ENCODE measurements at places on chromosomes 12 and 14. TPM values are rescaled to one million over a fixed set of nuclear protein-coding genes. Genes with fewer than 3 reads are reported as not detected.
A peak's percentile ranks its signal among the peaks of the same experiment; 100 is the strongest.

WSCD2 gene
- total RNA-seq, result not detected

- peak; percentile 19 for DNase-seq
These were observed at the start of gene SLC24A4 for GRCh38 chr14:92323011-92323915. Gene SLC24A4 (plus strand): TSS chr14:92323165. CDS start chr14:92323831, 666 bp downstream.

- DNase-seq, result no peak
These were observed 7.2 kb downstream of the DTD2 start for GRCh38 chr14:31449971-31450610.

DNA sequence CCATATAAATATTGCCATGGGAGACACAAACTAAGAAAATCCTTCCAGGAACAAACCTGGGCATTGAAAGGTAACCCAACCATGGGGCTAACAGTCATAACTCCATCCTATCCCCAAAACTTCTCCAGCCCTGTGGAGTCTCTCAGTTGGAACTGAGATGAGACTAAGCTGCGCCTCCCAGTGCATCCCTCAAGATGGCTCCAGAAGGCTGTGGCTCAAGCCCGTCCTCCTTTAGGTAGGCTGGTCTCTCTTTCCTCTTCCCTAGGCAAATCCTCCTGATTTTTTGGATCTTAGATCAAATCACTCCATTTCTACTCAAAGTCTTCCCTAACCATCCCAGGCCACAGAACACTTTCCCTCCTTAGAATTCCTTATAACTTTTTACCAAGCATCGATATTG, 364.3 kb upstream of the CCDC196 start:
- no peak for DNase-seq

- DNase-seq, result no peak
These were observed 6.9 kb upstream of the BMP4 start for GRCh38 chr14:53963320-53964227.

DNA sequence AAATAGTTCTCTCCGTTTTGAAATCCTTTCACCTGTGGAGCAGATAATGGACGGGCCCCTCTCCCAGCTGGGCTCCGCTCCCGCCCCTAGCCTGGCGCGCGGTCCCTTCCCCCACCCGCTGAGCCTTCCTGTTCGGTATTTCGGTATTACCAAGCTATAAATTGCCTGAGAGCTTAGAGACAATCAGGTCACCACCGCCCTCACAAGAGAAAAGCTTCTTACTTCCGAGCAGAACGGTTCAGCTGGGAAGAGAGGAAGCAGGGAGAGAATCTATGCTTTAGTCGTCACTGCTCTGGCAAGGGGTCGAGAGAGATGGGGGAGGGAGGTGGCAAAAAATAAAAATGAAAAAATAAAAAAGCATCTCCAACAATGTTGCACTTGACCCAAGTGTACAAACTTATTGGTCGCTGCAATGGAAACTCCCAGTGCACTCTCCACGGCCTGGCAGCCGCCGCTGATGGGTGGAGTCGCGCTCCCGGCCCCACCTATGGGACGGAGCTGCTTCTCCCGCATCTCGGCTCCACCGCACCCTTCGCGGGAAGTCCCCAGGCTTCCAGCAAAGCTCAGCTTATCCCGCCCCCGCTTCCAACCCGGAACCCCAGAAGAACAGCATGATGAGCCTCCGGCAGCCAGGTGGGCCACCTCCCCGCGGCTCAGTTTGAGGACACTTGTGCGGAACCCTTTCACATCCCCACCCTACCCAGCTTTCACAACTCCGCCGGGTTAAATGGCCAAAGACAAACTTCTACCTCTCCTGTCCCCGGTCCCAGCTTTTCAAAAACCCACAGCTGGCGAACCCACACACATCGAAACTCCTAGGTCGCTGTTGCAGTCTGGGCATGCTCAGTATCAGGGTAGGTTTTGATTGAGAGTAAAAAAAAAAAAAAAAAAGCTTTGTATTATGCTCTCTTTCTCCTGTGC, 832 bp upstream of the SYT1 start:
- no peak for DNase-seq

CCNK gene
- total RNA-seq, result 90.8 TPM

DNA sequence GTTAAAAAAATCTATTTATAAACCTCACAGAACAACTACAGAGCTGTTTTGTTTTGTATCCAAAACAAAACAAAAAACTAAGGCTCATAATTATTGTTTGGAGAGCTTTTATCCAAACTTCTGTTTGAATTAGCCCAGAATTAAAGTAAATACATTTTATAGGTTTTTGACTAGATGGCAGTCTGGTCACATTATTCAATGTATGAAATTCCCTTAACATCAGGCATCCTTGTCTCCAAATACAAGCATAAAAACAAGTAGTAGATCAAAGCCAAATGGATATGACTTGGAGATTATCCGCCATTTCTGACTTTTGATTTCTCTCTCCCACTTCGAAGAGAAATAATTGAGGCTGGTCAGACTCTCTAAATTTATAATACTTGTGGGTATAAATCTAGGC, 63.5 kb downstream of the SLC38A1 start:
- DNase-seq, result no peak

NGB gene
- not detected for total RNA-seq

GRCh38 chr12:2212971-2213869, 160.4 kb downstream of the CACNA1C start:
- DNase-seq, result no peak

GRCh38 chr12:38162708-38163441, 153.7 kb upstream of the ALG10B start:
- no peak for DNase-seq

DNA sequence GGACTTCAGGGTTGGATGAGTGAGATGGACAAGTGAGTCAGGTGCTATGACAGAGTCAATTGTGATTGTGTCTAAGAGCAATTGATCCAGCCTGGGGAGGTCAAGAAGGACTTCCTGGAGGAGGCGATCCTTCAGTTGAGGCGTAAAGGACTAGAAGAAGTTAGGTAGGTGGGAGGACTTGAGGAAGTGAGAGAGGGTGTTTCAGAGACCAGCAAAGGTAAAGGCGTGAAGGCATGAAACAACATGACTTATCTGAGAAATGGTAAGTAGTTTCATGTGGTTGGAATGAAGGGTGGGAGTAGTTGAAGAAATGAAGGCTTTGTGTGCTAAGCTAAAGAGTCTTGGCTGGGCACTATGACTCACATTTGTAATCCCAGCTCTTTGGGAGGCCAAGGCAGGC, 48.9 kb upstream of the PPP1CC start:
- no peak for DNase-seq

DNA sequence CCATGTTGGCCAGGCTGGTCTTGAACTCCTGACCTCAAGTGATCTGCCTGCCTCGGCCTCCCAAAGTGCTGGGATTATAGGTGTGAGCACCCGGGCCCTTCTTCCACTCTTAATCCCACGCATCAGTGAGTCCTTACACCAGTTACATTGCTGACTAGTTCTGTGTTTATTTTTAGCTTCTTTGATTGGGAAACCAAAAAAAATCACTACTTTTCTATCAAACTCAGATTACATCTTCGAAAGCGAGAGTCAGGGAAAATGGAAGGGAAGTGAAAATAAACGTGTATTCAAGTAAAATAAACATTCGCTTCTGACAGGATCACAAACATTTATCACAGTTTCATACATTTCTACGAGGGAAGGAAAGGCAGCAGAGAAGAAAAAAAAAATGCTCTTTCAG, 32.2 kb downstream of the FGD6 start:
- DNase-seq, result no peak

DNA sequence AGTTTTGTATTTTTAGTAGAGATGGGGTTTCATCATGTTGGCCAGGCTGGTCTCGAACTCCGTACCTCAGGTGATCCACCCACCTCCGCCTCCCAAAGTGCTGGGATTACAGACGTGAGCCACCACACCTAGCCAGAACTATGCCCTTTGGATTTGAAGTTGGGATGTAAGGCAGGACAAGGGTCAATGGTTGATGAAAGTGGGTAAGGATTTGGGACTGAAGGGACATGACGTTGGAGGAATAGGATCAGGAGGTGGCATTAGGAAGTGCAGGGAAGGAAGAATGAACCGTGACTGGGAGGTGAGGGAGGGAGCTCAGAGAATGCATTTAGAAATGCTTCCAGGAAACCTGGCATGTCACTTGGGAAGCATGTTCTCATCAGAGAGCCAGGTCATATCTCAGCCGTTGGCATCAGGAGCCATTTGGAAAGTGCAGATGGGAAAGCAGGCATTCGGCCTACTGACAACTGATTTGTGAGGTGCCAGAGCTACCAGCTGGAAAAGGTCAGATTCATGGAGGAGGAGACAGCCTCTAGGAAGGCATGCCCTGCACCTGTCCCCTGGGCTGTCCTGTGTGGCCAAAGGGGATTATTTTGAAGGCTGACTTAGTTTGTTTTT, 2.2 kb downstream of the CRADD start:
- DNase-seq, result no peak

ADAMTS20 gene
- total RNA-seq, result not detected

DCP1B gene
- total RNA-seq, result 13.6 TPM

CCDC197 gene
- 0.20 TPM for total RNA-seq

GRCh38 chr12:82055391-82055790, 296.2 kb upstream of the PPFIA2 start:
- DNase-seq, result no peak

SLC2A13 gene
- total RNA-seq, result 5.0 TPM

DNA sequence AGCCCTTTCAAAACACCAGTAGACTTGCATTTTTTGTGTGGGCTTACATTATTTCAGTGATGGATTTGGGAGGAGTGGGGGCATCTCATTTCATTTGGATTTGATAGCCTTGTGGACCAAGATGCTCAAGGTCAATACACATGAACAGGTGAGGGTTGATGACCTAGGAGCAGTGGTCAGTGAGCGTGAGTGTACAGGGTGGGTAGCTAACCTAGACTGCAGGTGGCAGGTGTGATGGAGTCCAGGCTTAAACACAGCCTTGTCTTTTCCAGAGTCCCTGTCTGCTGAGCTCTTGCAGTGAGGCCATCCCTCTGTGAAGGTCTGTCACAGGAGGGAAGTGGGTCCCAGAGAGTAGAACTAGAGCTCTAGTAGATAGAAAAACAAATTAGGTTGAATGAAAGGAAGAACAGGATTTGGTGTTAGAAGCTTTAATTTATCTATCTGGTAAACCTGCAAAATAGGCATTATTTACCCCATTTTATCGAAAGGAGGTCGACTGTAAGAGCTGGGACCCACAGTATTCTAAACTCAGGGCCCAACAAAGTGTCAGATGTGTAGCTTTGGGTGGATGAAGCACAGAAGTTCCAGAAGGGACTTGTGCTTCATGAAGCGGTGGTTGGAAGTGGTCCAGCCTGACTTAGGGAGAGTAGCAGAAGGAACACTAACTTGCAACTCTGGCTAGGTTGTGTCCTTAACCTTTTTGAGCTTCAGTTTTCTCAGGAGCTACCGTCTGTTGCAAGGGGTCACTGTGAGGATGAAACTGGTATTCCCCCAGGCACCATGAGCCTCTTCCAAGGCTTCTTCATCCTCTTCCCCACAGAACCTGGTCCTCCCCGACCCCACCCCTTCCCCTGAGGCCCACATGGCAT, 18.2 kb downstream of the RPS6KL1 start:
- no peak for DNase-seq

KRT5 gene
- not detected for total RNA-seq

GRCh38 chr12:27178723-27179399, 65.2 kb upstream of the STK38L start:
- DNase-seq, result no peak

ANO2 gene
- total RNA-seq, result not detected

PROX2 gene
- 0.23 TPM for total RNA-seq

DNA sequence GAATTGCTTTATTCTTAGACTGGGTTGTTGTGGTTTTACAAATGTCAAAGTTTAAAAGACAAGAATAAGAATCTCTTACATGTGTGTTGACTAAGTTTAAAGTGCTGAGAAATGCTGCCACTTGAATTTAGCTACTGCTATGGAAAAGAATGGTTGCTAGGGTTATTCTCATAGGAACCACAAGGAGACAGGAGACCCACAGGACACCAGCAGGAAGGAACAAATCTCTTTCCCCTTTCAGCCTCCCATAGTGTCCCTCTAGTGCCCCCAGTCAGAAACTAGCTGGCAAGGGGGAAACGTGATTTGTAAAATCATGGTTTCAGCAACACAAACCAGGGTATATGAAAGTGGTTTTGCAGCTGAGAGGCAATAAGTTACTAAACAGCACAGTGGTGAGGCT, 102.7 kb downstream of the ST8SIA1 start:
- DNase-seq, result no peak

DNA sequence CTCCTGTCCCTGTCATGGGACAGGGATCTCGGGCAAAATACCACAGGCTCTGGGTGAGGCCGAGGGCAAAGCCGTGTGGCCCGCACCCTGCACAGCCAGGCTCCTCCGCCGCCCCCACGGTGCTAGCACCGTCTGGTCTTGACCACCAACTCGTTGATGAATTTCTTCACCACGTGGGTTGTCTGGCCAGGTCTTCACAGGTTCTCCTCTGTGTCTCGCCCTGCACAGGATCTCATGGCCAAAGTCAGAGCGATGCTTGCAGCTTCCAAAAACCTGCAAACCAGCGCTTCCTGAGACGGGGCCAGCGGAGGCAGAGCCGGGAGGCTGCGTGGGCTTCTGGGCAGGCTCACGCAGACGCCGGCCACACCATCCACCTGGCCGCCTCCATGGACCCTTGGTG, 29.0 kb upstream of the MMP17 start:
- DNase-seq, result no peak

ZNF891 gene
- total RNA-seq, result 1.8 TPM

APOF gene
- not detected for total RNA-seq

COCH gene
- 1.4 TPM for total RNA-seq

MUCL1 gene
- not detected for total RNA-seq

- peak; percentile 29 for DNase-seq
These were observed 35.8 kb upstream of the FBXO33 start for GRCh38 chr14:39467889-39468524.

GRCh38 chr14:95620659-95621059, 65.6 kb upstream of the TCL1B start:
- DNase-seq, result no peak

DNA sequence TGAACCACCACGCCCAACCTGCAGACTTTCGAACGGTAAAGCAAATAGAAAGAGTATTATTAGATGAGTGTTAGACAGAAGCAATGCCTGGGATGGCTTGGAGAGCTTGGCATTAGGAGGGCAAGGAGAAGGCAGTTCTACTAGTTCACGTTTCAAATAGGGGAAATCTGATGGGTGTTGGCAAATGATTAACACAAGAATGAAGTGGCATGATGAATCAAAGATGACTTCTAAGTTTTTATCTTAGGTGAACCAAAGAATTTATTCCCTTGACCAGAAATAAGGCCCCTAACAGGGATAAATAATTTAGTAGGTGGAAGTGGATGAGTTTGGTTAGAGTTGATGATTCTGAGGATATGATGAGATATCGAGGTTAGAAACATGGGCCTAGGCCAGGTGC, 38.5 kb downstream of the DRAM1 start:
- DNase-seq, result no peak

DNA sequence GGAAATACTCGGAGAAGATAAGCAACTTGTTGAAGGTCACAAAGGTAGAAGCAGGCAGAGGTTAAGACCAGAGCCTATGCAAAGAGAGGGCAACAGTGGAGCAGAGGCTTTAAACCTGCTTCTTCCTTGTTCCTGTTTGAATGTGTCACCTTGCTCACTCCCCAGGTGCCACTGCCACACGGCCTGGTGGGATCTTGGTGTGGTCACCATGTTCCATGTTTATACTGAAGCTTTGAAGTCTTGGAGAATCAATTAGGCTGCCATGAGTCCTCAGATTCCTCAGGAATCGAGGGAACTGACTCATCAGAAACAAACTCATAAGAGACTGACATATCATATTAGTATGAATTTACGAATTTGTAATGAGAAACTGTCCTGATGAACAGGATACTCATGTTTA, 46.8 kb downstream of the IQSEC3 start:
- no peak for DNase-seq
